ENCODE measurements at places on chromosomes 1 and 21. TPM values are rescaled to one million over a fixed set of nuclear protein-coding genes. Genes with fewer than 3 reads are reported as not detected.

- DNase-seq = no peak
- H3K27me3 ChIP-seq = no peaks in the 10 kb centered on the region
- no peak overlapping the region for H3K27ac ChIP-seq
- H3K4me1 ChIP-seq = peaks cover 6% of the 10 kb centered on the region
- H3K4me3 ChIP-seq = no peak overlapping the region
- peaks cover 14% of the 10 kb centered on the region for H3K36me3 ChIP-seq
Measured at GRCh38 chr1:92404661-92405060, 82.1 kb downstream of the GFI1 start.

The HHAT gene
- total RNA-seq = 3.3 TPM

GRCh38 chr21:45558044-45558721, 15.9 kb upstream of the SLC19A1 start:
- H3K27me3 ChIP-seq = peaks cover 22% of the 10 kb centered on the region
- peaks cover 4% of the 10 kb centered on the region for H3K4me1 ChIP-seq
- H3K4me3 ChIP-seq = no peak overlapping the region
- no peak overlapping the region for H3K27ac ChIP-seq
- peak; percentile 19 for DNase-seq

DNA sequence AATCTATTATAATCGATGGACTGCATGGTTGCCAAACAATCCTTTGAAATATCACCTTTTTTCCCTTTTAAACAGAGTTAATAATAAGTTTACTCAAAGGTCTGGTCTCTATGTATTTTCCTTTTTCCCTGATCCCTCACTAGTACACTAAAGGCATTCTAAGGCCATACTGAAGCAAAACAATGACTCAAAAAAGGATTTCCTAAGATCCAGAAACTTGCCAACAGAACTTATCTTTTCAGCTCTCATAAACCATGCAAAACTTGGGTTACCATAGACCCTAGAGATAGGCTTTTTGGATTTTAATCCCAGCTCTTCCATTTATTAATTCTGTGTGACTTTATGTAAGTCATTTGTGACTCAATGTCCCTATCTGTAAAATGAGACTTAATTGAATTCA, 77.1 kb downstream of the IFI44 start:
- no peak for DNase-seq
- no peak overlapping the region for H3K27ac ChIP-seq
- H3K4me3 ChIP-seq = no peak overlapping the region
- H3K27me3 ChIP-seq = peaks cover 6% of the 10 kb centered on the region

The CFHR2 gene
- not detected for total RNA-seq

- H3K36me3 ChIP-seq = peaks cover 33% of the 10 kb centered on the region
- DNase-seq = no peak
- H3K4me3 ChIP-seq = peak overlapping the region; percentile 31
Measured at GRCh38 chr1:41222496-41222895, 19.6 kb downstream of the SCMH1 start.

GRCh38 chr1:118983558-118984041, 4.5 kb downstream of the TBX15 start:
- H3K27ac ChIP-seq = peak overlapping the region; percentile 40
- peaks cover 15% of the 10 kb centered on the region for H3K4me1 ChIP-seq
- no peak overlapping the region for H3K4me3 ChIP-seq
- DNase-seq = no peak
- H3K36me3 ChIP-seq = peaks cover 3% of the 10 kb centered on the region

The KRTAP20-4 gene
- not detected for total RNA-seq

DNA sequence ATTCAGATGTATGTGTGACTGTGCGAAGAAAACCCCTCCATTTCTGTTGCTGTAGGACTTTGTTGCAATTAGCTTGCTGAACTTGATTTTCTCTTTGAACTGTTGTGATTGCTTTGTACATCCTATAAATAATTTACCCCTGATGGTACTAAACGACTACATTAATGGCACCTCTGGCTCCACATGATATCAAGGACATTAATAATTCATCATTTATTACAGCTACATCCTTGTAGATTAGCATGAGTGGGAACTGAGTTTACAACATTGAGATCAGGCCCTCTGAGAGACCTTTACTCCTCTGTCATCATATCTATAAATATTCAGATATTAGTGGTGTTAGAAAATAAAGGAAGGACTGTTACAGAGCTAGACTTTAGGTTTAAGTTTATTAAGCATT, 13.5 kb downstream of the LRIG2 start:
- no peak for DNase-seq
- H3K4me1 ChIP-seq = peaks cover 16% of the 10 kb centered on the region
- no peak overlapping the region for H3K27ac ChIP-seq
- no peak overlapping the region for H3K4me3 ChIP-seq

- peaks cover 21% of the 10 kb centered on the region for H3K4me1 ChIP-seq
- DNase-seq = no peak
- no peaks in the 10 kb centered on the region for H3K27me3 ChIP-seq
Measured at GRCh38 chr1:108054396-108054795, 89.4 kb upstream of the VAV3 start.

DNA sequence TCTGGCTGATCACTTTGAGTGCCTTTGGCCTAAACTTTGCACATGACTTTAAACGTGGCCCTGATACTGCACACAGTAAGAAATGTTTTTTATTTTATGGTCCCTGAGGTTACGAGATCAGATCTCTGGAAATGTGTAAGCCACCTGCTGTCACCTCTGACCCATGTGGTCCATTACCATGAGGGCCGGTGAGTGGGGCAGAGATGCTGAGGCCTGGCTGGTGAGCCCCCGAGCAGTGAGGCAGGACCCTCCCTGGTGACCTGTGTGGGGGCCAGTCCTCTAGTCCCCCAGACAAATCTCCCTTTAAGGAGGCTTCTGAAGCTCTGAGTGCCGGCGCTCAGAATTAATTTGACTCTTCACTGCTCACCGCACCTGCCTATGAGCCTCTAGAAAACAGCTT, 12.4 kb downstream of the TFF3 start:
- peaks cover 23% of the 10 kb centered on the region for H3K4me1 ChIP-seq
- DNase-seq = no peak
- H3K36me3 ChIP-seq = no peaks in the 10 kb centered on the region
- H3K27ac ChIP-seq = no peak overlapping the region
- H3K4me3 ChIP-seq = no peak overlapping the region
- H3K27me3 ChIP-seq = peaks cover 6% of the 10 kb centered on the region

The SEMA4A gene
- 10.2 TPM for total RNA-seq

The FCMR gene
- 159 TPM for total RNA-seq

The STYXL2 gene
- not detected for total RNA-seq

- no peak for DNase-seq
- H3K4me3 ChIP-seq = no peak overlapping the region
- H3K4me1 ChIP-seq = peaks cover 2% of the 10 kb centered on the region
- H3K36me3 ChIP-seq = no peaks in the 10 kb centered on the region
Measured at GRCh38 chr1:205936846-205937586, 6.2 kb downstream of the SLC26A9 start.

- H3K4me1 ChIP-seq = peaks cover 3% of the 10 kb centered on the region
- no peak overlapping the region for H3K4me3 ChIP-seq
- peaks cover 8% of the 10 kb centered on the region for H3K27me3 ChIP-seq
Measured at GRCh38 chr1:94611681-94612475, 70.3 kb upstream of the F3 start.

The SHE gene
- total RNA-seq = not detected

GRCh38 chr1:111417755-111418154, 9.8 kb downstream of the OVGP1 start:
- H3K4me1 ChIP-seq = peaks cover 5% of the 10 kb centered on the region
- peaks cover 2% of the 10 kb centered on the region for H3K36me3 ChIP-seq
- DNase-seq = no peak
- H3K27ac ChIP-seq = no peak overlapping the region

GRCh38 chr1:21537511-21537931, 28.3 kb downstream of the ALPL start:
- H3K36me3 ChIP-seq = no peaks in the 10 kb centered on the region
- H3K4me3 ChIP-seq = no peak overlapping the region
- no peaks in the 10 kb centered on the region for H3K4me1 ChIP-seq
- DNase-seq = no peak
- peaks cover 26% of the 10 kb centered on the region for H3K27me3 ChIP-seq

DNA sequence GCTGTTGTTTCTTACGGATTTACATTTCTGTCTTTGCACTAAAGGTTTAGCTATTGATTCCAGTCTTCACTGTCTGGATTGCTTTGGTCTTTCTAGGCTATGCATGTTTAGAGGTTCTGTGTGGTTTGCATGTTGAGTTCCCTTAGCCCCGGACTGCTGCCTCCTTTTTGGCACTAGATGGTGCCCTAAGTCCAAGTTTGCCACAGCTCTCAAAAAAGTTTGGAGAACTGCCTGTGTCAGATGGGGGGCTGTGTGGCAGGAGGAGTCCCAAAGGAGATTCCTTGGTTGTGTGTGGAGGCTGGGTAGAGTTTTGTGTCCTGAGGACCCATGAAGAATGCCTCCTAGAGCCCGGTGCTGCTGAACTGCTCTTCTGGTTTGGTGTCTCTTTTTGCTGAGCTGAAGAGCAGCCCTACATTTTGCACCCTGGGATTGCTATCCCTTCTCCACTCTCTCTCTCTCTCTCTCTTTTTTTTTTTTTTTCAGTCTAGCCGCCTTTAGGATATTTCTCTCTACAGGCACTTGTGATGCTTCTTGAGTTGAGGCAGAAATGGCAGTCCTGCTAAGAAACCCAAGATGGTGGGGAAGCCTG, 74.4 kb downstream of the PTGS2 start:
- H3K36me3 ChIP-seq = peaks cover 1% of the 10 kb centered on the region
- H3K27me3 ChIP-seq = peaks cover 18% of the 10 kb centered on the region
- DNase-seq = peak; percentile 37
- H3K4me3 ChIP-seq = no peak overlapping the region
- no peaks in the 10 kb centered on the region for H3K4me1 ChIP-seq

DNA sequence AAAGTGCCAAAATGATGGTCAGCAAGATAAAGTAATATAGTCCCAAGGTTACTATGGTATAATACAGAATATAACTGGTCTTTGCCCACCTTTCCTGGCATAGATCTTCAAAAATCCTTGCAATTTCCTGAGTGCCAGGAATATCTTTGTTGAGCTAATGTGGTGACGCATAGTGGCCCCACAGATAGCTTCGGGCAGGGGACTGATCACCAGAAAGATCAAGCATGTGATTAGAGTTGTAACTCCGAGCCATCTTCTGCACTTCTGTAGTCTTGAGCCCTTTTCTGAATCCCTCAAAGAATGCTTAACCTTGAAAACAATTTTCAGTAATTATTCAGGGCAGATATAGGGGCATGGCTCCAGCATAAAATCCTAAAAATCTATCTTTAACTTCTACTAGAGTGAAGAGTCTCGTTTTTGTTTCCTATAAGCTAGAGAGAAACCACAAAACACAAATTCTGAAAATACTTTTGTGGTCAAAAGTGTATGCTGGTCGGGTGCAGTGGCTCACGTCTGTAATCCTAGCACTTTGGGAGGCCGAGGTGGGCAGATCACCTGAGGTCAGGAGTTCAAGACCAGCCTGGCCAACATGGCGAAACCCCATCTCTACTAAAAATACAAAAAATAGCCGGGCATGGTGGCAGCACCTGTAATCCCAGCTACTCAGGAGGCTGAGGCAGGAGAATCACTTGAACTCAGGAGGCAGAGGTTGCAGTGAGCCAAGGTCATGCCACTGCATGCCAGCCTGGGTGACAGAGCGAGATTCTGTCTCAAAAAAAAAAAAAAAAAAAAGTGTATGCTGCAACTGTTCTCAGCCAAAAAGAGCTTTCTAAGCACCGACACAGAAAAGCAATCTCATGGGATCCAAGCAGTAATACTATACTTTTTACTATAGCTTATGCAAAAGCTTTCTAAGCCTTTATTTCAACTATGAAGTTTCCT, 62.8 kb downstream of the NVL start:
- no peak overlapping the region for H3K4me3 ChIP-seq
- no peaks in the 10 kb centered on the region for H3K27me3 ChIP-seq
- peaks cover 30% of the 10 kb centered on the region for H3K36me3 ChIP-seq
- H3K27ac ChIP-seq = no peak overlapping the region
- peaks cover 23% of the 10 kb centered on the region for H3K4me1 ChIP-seq

GRCh38 chr1:22736501-22737080, 26.0 kb downstream of the EPHB2 start:
- no peak overlapping the region for H3K27ac ChIP-seq
- peaks cover 10% of the 10 kb centered on the region for H3K27me3 ChIP-seq
- DNase-seq = no peak
- H3K36me3 ChIP-seq = no peaks in the 10 kb centered on the region
- H3K4me1 ChIP-seq = no peaks in the 10 kb centered on the region

GRCh38 chr1:177355575-177355974, 184.8 kb downstream of the BRINP2 start:
- H3K27me3 ChIP-seq = no peaks in the 10 kb centered on the region
- no peak for DNase-seq
- no peak overlapping the region for H3K4me3 ChIP-seq
- no peaks in the 10 kb centered on the region for H3K36me3 ChIP-seq
- H3K27ac ChIP-seq = no peak overlapping the region
- no peaks in the 10 kb centered on the region for H3K4me1 ChIP-seq

The SLC25A24 gene
- total RNA-seq = 25.7 TPM

DNA sequence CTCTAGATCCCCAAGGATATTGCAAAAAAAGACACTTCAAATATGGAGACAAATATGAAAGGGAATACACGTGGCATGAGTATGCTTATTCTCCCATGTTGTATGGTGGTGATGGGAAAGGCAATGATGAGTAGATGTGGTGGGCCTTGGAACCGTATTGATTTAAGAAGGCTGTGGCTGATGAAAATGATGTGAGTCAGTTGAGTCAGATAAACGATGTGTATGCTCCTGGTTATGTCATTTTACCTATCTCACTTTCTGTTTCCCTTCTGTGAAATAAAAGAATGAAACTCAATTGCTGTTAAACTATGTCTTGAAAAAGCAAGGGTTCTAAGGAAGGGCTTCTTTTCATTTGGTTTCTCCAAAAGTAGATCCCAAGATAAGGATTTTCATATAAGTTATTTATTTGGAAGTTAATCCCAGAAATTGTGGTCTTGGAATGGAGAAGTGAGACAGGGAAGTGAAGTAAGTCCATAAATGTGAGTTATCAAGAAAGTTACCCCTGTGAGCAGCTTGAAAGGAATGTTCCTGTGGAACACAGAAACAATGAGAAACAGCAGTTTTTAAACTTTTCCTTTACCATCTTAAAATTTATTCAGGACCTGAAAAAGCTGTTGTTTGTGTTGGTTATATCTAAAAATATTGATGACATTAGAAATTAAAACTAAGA, 292.0 kb downstream of the DUSP10 start:
- H3K27me3 ChIP-seq = peaks cover 11% of the 10 kb centered on the region
- H3K4me1 ChIP-seq = peaks cover 4% of the 10 kb centered on the region
- no peak overlapping the region for H3K4me3 ChIP-seq
- no peak for DNase-seq

The LCA5L gene
- total RNA-seq = not detected

The RAP1GAP gene
- total RNA-seq = 0.37 TPM

The VWA1 gene
- 0.36 TPM for total RNA-seq

GRCh38 chr1:2476061-2476999, at the start of gene PLCH2:
Gene PLCH2, plus strand, starts transcription at chr1:2476289. Its CDS starts 300 bp downstream, at chr1:2476589.
- H3K27me3 ChIP-seq = no peaks in the 10 kb centered on the region
- H3K4me3 ChIP-seq = no peak within 1 kb of the TSS
- no peaks in the 10 kb centered on the region for H3K36me3 ChIP-seq

GRCh38 chr1:232965912-232966217, 15.5 kb downstream of the NTPCR start:
- no peaks in the 10 kb centered on the region for H3K27me3 ChIP-seq
- H3K4me1 ChIP-seq = peaks cover 31% of the 10 kb centered on the region
- H3K36me3 ChIP-seq = peaks cover 42% of the 10 kb centered on the region
- H3K27ac ChIP-seq = no peak overlapping the region

All from activated naive CD8-positive, alpha-beta T cell treated with anti-CD3 and anti-CD28 coated beads, Interleukin-2, amount 10 ng/mL, durations not matched to agents 7 days and 5 days (primary cell).